Activated CD4-positive, alpha-beta memory T cell treated with anti-CD3 and anti-CD28 coated beads, Interleukin-2, amount 10 ng/mL, durations not matched to agents 7 days and 5 days (primary cell): ENCODE measurements at places on chromosomes 7 and 10.

- no peak for DNase-seq
- peaks cover 11% of the 10 kb centered on the region for H3K27me3 ChIP-seq
- H3K36me3 ChIP-seq, result no peaks in the 10 kb centered on the region
- H3K27ac ChIP-seq, result no peak overlapping the region
Observed at GRCh38 chr7:25288556-25289307, 60.4 kb upstream of the NPVF start.

- no peak overlapping the region for H3K27ac ChIP-seq
- no peaks in the 10 kb centered on the region for H3K36me3 ChIP-seq
- no peaks in the 10 kb centered on the region for H3K27me3 ChIP-seq
- H3K4me3 ChIP-seq, result no peak overlapping the region
Observed at GRCh38 chr10:67119651-67120050, 193.8 kb downstream of the LRRTM3 start.

DNA sequence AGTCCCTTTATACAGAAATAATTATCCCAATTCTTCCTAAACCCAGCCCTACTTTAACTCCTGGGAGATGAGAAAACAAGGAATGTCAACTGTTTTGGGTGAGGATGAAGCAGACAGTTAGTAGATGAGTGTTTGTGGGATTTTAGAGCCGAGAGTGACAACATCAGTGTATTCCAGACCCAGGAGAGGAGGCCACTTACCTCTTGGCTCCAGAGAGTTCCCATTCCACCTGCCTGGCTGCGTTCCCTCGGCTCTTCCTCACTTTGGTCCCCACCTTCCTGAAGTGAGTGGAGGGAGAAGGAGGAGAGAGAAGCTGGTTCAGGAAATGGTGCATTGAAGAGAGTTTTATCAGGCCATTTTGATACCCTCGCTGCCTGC is 579 bp downstream of the KEL start:
- no peak for DNase-seq
- no peak overlapping the region for H3K4me3 ChIP-seq

GRCh38 chr10:31188792-31189406 is 130.1 kb upstream of the ZEB1 start:
- H3K27ac ChIP-seq, result no peak overlapping the region
- H3K4me3 ChIP-seq, result no peak overlapping the region
- no peaks in the 10 kb centered on the region for H3K36me3 ChIP-seq
- peaks cover 2% of the 10 kb centered on the region for H3K27me3 ChIP-seq
